MV-4-11 (cell line): ENCODE measurements at places on chromosomes 12 and 14.

DNA sequence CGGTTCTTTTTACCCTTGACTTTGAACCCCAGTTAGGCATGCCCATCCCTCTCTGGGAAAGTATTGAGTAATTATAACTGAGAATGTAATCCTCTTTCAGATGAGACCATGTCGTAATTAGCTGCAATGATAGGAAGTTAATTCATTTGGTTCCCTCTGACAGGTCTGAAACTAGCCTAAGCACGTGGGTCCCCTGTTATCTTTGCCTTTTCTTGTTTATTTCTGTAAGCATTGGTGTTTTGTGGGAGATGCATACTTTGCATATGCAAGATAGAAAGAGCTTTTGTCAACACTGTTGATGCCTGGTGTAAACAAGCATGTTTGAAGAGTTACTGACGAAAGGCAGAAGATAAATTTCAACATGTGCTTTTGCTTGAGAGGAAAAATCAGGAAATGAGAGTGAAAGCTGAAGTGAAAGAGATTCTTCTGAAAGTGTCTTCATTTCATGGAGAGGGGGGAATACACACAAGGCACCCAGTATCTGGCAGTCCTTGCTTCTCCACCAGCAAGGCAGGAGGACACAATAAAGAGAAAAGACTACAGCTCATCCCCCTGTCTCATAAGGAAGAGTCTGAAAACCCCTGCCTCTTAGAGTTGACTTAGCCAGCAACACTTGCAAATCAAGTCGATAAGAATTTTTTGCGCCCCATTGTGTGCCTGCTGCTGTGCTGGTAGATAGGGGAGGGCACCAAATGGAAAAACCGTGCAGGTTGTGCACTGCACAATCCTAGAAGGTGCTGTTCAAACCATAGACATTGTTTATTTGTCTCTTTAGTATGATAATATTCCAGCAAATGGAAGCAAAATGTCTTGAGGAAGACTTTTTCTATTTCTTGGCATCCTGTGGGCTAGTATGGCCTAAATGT, 77.8 kb downstream of the SLC24A4 start:
- peak; percentile 98 for DNase-seq

DNA sequence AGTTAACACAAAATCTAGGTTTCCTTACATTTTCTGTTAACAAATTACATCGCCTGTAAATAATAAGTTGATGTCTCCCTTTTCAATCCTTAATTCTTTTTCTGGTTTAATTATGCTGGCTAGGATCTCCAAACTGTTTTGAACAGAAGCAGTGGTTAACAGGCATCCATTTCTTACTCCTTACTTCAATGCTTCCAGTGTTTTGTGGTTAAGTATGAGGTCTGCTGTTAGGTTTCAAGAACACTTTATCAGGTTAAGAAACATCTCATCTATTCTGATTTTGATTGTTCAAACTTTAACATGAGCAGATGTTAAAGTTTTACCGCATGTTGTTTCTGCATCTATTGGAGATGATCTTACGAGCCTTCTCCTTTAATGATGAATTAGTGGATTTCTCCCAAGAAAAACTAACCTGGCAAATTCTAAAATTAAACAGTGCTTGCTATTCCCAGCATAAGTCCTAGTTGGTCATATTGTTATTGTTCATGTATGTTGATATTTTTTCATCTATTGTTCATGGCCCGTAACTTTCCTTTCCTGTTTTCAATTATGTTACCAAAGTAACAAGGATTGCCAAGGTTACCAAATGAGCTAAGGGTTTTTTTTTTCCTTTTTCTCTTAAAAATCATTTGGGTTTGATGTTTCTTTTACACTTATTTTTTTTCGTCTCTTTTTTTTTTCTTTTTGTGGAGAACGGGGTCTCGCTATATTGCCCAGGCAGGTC, 33.4 kb downstream of the POLE start:
- no peak for DNase-seq

- DNase-seq, result peak; percentile 66
Observed at GRCh38 chr12:127562816-127563215, 704.2 kb upstream of the TMEM132C start.

DNA sequence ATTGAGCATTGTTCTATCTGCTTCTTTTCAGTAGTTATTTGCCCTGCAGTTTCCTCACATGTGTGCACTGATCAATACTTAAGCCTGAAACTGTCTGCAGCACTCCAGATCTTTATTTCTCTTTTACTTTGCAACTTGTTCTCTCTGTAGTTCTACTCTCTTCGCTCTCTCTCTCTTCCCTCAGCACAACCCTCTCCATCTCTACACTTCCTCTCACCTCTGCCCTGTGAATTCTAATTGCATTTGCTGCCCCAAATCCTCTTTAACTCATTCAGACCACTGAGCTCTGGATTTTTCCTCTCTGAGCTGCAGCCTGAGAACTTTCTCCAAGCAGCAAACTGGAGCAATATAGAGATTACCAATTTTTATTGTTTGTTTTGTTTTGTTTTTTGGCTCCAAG, 1035.5 kb downstream of the FSCB start:
- no peak for DNase-seq

GRCh38 chr12:62787611-62788010, 147.3 kb downstream of the PPM1H start:
- DNase-seq, result no peak

DNA sequence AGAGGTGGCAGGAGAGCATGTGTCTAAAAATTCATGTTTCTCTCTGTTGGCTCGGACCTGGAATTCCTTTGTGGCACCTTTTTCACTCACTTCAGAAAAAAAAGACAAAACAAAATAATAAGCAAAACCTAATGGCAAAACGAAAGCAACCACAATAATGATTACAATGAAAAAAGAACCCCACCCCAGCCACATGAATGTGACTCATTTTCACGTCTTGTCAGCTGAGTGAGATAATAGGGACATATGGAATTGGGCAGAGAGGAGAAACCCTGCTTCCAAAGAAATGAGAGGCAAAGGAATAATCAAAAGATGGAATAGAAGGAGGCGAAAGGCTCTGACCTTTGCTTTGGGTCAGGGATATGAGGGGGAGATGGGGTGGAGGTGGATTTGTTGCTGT, 143.4 kb downstream of the SLC8A3 start:
- no peak for DNase-seq

GRCh38 chr12:62899568-62900390, 35.2 kb downstream of the PPM1H start:
- DNase-seq, result peak; percentile 31

DNA sequence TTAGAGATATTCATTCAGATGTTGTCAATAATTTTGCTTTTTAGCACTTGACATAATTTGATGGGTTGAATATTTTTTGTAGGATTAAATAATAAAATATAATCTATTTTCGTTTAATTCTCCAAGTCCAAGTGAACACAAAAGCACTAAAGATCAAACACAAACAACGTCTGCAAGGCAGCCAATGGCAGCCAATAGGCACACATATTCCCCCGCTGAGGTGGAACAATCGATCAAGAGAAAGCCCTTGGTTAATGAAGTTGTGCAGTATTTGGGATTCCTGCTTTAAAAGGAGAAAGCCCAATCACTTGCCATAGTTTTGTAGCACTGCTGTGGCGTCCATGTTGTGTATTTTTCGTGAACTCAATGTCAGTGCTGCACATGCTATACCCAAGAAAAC, 1.5 kb downstream of the DHRS7 start:
- DNase-seq, result no peak

GRCh38 chr12:71756054-71756690, 1.5 kb downstream of the RAB21 start:
- no peak for DNase-seq

GRCh38 chr12:22828066-22828465, 203.1 kb downstream of the ETNK1 start:
- no peak for DNase-seq

DNA sequence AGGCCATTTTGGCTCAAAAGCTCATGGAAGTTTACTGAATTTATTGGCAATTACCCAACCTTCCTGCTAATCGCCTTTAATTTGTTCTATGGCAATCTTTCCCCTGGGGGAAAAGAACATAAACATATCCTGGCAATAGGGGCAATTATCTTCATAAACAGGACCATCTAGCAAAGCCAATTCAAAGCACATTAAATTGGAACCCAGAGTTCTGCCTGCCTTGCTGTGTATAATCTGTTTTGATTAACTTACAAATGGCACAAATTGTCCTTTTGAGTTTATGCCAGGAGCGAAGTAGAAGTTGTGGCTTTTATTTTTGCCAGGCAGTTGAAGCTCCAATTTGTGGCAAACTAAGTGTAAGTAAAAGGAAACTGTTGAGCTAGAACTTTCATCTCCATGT, 68.6 kb downstream of the C12orf50 start:
- no peak for DNase-seq

DNA sequence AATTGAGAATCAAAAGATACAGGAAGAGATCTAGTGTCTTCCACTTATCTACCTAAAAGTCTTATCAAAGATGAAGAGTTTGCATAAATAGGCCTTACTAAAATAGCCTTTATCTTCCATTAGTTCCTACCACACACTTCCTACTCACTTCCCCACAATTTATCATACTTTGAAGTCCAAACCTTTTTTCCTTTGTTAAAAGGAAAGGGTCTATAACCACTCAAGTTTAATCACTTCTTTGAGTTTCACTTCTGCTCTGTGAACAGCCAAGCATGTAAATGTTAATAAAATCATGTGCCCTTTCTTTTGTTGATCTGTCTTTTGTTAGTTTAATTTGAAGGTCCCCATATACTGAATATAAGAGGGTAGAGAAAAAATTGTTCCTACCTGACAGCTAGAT, 114.5 kb downstream of the PHLDA1 start:
- DNase-seq, result peak; percentile 91

DNA sequence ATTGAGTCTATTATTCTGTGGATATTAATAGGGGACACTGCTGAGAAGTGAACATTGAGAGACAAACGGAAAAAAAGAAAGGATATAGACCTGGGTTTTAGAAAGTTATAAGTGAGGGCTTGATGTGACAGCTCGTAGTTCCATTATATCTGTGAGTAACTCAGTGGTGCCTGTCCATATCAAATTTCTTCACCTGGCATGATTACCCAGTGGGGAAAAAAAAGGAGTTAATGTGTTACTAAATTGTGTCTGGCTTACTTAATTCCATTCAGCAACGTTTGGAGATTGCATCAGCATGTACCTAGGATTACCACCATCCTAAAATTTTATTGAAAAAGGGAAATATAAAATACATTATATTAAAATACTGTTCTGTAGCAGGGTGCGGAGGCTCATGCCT, 1249.9 kb downstream of the SLC16A7 start:
- DNase-seq, result no peak

- peak; percentile 65 for DNase-seq
Observed at GRCh38 chr14:55084401-55085059, 33.1 kb downstream of the MAPK1IP1L start.

DNA sequence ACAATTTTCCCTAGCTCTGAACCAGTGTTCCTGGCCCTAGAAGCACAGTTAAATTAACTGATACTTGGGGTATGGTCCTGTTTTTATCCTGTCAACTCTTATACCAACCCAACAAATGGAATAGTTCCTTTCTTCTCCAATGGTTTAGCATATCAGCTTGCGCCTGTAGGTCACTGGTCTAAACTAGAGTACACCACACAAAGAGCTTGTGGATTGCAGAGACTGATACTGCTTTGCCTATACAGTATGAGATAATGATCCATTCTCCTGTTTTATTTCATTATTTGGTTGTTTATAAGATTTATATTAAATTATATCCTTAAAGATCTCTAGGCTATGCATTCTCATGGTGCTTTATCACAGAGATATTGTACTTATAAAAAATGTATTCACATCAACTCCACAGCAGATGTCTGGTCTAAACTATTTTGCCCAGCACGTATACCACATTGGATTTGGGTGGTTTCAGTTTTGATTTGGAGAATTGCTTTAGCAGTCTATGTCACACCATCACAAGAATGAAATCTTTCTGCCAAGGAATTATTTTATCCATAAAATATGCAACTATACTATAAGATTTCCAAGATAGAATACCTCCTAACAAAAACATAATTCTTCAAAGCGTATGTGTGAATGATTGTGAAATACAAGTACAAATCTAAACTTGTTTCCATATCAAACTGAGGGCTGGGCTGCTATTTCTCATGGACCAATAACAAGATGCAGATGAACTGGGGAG, 142.1 kb downstream of the SLC16A7 start:
- DNase-seq, result no peak

DNA sequence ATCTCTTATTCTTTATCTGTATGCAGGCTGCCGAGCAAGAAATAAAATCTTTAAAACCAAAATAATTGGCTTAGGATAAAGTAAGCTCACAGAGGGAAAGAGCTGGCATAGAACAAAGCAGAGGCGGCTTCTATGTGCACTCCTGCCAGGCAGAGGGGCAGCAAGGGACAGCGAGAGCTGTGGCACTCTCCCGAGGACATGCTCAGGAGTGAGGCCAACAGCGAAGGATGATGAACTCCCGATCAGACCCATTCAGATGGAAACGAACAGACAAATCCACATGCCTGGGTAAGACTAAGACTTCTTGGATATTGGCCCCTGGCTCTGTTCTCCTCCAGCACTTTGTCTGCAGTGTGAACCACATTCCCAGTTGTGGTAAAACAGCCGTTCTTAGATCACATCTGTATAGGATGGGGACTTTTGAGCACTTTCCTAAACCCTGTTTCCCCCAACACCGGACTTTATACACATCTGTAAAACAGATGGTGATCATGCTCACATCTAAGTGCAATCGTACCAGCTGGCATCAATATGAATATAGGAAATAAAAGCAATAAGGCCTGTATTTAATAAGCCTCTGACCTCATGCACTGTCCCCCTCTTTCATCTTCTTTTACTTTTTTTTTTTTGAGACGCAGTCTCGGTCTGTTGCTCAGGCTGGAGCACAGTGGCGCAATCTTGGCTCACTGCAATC, 134.1 kb downstream of the PPM1H start:
- no peak for DNase-seq

- DNase-seq, result no peak
Observed at GRCh38 chr14:88063811-88064210, 58.9 kb downstream of the GPR65 start.
